ENCODE measurements at places on chromosomes 4 and X.
A peak's percentile ranks its signal among the peaks of the same experiment; 100 is the strongest.

- DNase-seq = no peak
Measured at GRCh38 chr4:10088135-10089010, 28.2 kb downstream of the WDR1 start.

- no peak for DNase-seq
Measured at GRCh38 chr4:145808848-145809512, 129.0 kb downstream of the C4orf51 start.

DNA sequence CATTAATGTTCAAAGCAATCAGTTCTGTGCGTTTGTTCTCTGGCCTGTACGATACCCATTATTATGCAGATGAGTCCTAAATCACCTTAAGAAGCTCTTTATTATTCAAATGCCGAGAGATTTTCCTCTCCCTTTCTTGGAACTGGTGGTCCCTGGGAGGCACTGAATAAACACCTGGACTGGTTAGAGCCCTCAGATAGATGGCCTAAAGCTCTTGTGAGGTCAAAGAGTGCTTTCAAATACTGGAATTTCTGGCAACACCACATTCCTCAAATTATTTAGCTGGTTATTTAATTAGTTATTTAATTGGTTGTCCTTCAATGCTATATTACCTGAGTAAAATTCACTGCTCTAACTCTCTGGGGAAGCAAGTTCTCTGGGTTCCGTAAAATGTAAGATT is 3.0 kb downstream of the ARHGEF38 start:
- DNase-seq = no peak

GRCh38 chr4:109177096-109177810 is 125.2 kb downstream of the COL25A1 start:
- no peak for DNase-seq

- DNase-seq = no peak
Measured at GRCh38 chr4:95283320-95283719, 265.5 kb downstream of the UNC5C start.

DNA sequence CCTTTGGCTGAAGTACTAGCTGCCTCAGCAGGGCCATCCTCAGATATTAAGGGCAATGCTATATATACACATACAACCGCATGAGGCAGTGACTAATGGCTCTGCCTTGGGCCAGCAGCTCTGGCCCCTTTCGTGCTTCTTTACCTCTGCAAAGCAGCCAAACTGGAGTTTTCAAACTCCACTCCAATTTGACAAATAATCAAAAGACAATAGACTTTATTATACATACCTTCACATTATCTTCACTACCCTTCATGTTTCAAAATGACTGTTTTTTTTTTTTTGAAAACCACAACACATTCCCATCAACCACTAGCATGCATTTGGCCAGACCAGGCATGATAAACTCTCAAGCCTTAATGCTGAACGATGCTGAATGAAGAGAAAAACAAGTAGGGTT is 187.7 kb downstream of the ENOX2 start:
- no peak for DNase-seq

GRCh38 chrX:135982860-135983259 is 2.4 kb upstream of the SLC9A6 start:
- no peak for DNase-seq

- no peak for DNase-seq
Measured at GRCh38 chr4:27619435-27619834, 758.8 kb downstream of the STIM2 start.

DNA sequence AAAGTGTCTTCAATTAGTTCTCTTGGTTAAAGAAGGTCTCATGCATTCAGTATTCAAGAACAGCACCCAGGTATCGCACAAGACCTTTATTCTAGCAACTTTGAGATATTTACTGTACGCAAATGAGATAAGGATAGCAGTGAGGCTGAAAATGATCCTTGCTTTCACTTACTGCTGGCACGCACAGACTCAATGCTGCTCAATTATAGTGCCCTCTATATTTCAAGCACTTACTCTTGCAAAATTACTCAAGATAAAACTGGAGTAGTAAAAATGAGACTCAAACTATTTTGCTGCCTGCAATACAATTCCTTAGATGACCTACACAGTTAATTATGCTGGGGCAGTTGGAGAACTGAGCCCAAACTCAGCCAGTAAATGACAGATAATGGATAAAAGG is 60.9 kb downstream of the ADGRA3 start:
- no peak for DNase-seq

- DNase-seq = no peak
Measured at GRCh38 chr4:121379276-121379675, 1.5 kb downstream of the QRFPR start.

DNA sequence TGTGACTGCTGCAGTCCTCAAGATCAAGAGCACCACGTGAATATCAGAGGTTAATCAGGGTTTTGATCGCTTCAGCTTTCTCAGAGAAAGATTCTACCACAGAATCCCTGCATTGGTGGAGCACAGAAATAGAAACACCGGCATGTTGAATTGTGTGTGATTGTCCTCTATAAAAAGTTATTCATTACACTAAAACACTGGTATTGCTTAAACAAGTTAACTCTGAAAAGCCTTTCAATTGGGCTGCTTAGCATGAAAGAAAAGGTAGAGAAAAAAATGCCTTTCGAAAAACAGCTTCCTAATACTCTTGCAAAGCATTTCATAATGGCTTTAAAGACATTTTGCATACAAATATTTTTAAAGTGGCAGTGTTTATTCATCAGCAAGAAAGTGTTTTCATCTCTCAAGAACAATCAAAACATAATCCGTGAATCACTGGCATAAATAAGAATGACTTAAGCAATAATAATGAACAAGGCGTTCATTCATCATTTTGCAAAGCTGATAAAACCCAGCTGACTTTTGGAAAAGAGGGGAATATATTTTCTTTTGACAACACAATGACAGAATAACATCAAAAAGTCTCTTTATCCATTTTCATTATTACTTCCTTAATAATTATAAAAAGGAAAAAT is 61.1 kb downstream of the HELT start:
- no peak for DNase-seq

GRCh38 chr4:112511093-112511802 is 4.7 kb downstream of the NEUROG2 start:
- DNase-seq = no peak

- no peak for DNase-seq
Measured at GRCh38 chr4:34309383-34309906, 1934.9 kb downstream of the ARAP2 start.

- DNase-seq = no peak
Measured at GRCh38 chrX:101736651-101737050, 77.0 kb upstream of the ARMCX2 start.

DNA sequence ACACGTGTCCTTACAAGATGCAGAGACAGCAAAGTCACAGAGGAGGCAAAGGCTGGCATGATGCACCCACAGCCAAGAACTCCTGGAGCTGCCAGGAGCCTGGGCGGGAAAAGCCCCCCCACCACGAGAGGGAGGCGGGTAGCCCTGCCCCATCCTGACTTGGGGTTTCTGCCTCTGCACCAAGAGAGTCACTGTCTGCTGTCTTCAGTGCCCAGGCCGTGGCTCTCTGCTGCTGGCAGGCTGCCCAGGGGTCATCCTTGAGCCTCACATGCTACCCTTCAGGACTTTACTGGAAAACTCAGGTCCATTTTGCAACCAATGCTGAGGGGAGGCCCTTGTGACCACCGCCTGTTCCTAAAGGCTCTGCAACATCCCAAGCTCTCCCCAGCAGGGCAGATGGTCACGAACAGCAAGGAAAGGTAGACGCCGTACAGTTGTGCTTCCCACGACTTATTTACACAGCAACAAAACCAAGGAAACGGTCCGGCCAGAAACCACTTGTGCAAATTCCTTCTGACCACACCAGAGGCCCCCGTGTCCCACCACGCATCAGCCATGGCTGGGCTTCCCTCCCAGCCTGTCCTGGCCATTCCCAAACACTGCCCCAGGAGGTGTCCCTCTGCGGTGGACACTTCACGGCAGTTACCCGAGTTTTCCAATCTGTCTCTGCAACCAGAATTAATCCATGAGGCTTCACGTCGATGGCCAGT is 56.9 kb downstream of the ACOX3 start:
- DNase-seq = no peak

DNA sequence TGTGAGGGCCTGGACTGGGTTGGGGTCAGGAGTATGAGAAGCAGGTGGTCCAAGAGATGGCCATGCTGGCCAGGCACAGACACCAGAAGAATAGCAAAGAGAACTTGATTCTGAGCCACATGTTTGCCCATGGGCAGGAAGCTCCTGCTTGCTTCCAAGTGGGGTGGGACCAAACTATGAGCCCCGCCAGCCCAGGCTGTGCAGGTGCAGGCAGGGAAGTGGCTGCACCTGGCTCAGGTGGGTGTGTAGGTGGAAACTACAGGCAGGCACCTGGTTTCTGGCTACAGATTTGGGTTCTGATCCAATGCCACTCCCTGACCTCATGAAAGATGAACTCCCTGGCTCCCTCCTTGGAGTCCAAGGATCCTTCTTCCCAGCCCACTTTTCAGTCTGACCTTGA is 207.9 kb upstream of the KLF3 start:
- DNase-seq = no peak

- no peak for DNase-seq
Measured at GRCh38 chr4:3522326-3522640, 9.9 kb downstream of the LRPAP1 start.

DNA sequence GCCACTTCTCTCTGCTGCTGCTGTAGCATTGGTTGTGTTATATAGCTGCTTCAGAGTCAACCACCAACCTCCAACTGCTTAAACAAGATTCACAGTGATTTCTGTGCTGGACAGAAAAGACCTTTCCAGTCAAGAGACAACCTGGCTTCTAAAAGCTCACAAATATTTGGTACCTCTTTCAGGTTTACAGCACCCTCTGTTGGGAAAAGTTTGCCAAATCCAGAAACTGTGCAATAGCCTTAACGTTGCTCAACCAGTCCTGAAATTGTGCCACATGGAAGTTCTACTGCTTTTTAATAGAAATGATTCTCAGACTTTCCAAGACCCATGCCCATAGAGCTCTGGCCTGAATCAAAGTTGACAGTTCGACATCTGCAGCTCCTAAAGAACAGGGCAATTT is 842.1 kb upstream of the HTR2C start:
- no peak for DNase-seq

DNA sequence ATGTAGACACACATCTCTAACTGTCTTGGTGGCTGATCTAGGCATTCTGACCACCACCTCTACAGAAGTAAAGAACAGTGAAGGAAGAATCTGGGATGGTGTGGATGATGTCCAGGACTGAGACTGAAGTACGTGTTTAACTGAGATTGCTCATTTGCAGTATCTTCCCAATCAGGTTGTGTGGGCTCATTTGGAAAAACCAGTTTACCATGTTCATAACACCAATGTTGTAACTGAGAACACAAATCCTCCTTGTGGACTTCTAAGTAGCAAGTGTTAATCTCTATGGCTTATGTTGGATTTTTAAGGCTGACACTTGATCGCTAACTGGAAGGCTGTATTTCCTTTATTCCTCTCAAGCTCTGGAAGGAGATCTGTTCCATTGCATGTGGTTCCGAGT is 144.7 kb downstream of the ZNF518B start:
- DNase-seq = no peak

- no peak for DNase-seq
Measured at GRCh38 chr4:95393821-95394220, 155.0 kb downstream of the UNC5C start.

- no peak for DNase-seq
Measured at GRCh38 chrX:153501530-153501929, 6.8 kb downstream of the BGN start.

- DNase-seq = no peak
Measured at GRCh38 chr4:41202820-41203568, 11.3 kb downstream of the APBB2 start.

- DNase-seq = no peak
Measured at GRCh38 chr4:185772391-185773093, 39.5 kb downstream of the SORBS2 start.

DNA sequence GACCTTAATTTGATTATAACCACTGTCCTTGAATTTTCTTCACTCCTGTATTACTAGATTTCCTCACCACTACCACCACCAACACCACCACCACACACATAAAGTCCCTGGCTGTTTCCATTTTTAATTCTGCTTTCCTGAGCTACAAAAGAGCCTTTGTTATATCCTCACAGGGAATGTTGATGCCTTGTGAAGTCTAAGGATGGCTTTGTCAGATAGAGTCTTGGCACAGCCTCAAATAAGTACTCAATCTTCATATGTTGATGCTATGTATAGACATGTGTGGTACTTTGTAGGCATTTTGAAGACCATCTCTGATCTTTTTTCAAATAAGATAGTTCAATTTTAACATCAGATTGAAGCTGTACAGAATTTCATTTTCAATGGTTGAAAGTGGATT is 1016.7 kb upstream of the LCORL start:
- no peak for DNase-seq

- DNase-seq = peak; percentile 34
Measured at GRCh38 chr4:108619372-108620100, 840 bp upstream of the RPL34 start.

- DNase-seq = no peak
Measured at GRCh38 chr4:23485801-23486200, 404.0 kb downstream of the PPARGC1A start.

- DNase-seq = no peak
Measured at GRCh38 chr4:33722800-33723516, 2521.4 kb downstream of the ARAP2 start.

DNA sequence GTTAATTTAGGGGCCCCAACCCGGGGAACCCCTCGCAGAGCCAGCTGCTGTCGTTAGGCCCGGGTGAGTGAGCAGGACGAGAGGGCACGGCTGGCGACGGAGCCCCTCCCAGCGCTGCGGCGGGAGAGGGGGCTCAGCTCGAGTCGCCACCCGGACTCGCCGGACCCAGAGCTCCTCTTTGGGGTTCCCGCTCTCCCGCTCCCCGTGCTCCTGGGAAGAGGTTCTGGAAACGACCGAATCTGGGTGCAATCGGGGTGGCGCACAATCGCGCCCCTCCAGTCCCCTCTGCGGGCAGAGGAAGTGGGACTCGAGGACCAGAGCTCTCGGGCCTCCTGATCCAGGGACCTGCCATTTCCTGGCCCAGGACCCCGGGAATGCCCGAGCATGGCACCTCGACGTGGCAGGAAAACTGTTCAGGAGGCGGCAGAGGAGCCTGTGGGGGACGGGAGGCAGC is 37.3 kb upstream of the ARAF start:
- DNase-seq = no peak

- no peak for DNase-seq
Measured at GRCh38 chr4:110224142-110224541, 25.7 kb upstream of the ELOVL6 start.

- no peak for DNase-seq
Measured at GRCh38 chr4:139599594-139600374, 43.8 kb upstream of the SETD7 start.

- no peak for DNase-seq
Measured at GRCh38 chr4:169664615-169665014, 44.2 kb downstream of the CLCN3 start.

GRCh38 chr4:110296892-110297291 is 98.5 kb upstream of the ELOVL6 start:
- no peak for DNase-seq

- no peak for DNase-seq
Measured at GRCh38 chr4:1569461-1570151, 114.5 kb downstream of the FAM53A start.

GRCh38 chrX:131812847-131813825 is 210.0 kb upstream of the STK26 start:
- peak; percentile 91 for DNase-seq

DNA sequence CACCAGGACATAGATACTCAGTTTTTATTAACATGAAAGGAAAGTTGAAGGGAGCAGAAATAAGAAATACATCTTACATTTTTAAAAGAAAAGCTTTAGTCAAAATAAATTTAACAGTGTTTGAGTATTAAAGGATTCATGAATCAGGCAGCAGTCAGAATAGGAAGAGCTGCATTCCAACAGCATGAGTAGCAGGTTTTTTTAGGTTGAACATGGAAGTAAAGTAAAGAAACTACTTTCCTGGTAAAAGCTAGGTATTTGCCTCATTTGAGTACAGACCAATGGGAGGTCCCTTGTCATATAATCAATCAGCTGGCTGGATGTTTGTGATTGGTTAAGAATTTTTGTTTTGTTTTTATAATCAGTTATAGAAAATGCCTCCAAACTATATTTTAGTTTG is 645.9 kb upstream of the INTU start:
- DNase-seq = no peak
